ENCODE measurements at places on chromosomes 5 and 9. TPM values are rescaled to one million over a fixed set of nuclear protein-coding genes. Genes with fewer than 3 reads are reported as not detected.

GRCh38 chr5:10637944-10638343 lies 74.1 kb downstream of the ANKRD33B start:
- no peak for DNase-seq
- H3K4me1 ChIP-seq = peaks cover 10% of the 10 kb centered on the region
- H3K36me3 ChIP-seq = no peaks in the 10 kb centered on the region
- no peaks in the 10 kb centered on the region for H3K27me3 ChIP-seq

- H3K4me1 ChIP-seq = peaks cover 37% of the 10 kb centered on the region
- H3K36me3 ChIP-seq = peaks cover 30% of the 10 kb centered on the region
- H3K27me3 ChIP-seq = no peaks in the 10 kb centered on the region
- no peak overlapping the region for H3K27ac ChIP-seq
Measured at GRCh38 chr9:127805620-127806019, 2.9 kb downstream of the FPGS start.

GRCh38 chr5:102740515-102740914 lies 14.6 kb upstream of the PAM start:
- no peak overlapping the region for H3K4me3 ChIP-seq
- no peak for DNase-seq
- H3K36me3 ChIP-seq = no peaks in the 10 kb centered on the region
- no peaks in the 10 kb centered on the region for H3K27me3 ChIP-seq

The AGXT2 gene
- total RNA-seq = not detected

- H3K27ac ChIP-seq = no peak overlapping the region
- peaks cover 7% of the 10 kb centered on the region for H3K4me1 ChIP-seq
- H3K27me3 ChIP-seq = no peaks in the 10 kb centered on the region
- H3K4me3 ChIP-seq = no peak overlapping the region
- no peaks in the 10 kb centered on the region for H3K36me3 ChIP-seq
Measured at GRCh38 chr5:111775224-111775623, 18.2 kb upstream of the NREP start.

GRCh38 chr9:129570450-129571297 lies 50.2 kb downstream of the C9orf50 start:
- no peak overlapping the region for H3K4me3 ChIP-seq
- DNase-seq = no peak
- H3K4me1 ChIP-seq = peaks cover 38% of the 10 kb centered on the region
- H3K27ac ChIP-seq = peak overlapping the region; percentile 94
- no peaks in the 10 kb centered on the region for H3K36me3 ChIP-seq

- no peak overlapping the region for H3K27ac ChIP-seq
- H3K4me1 ChIP-seq = peaks cover 14% of the 10 kb centered on the region
- H3K27me3 ChIP-seq = no peaks in the 10 kb centered on the region
- no peak overlapping the region for H3K4me3 ChIP-seq
- no peaks in the 10 kb centered on the region for H3K36me3 ChIP-seq
Measured at GRCh38 chr5:96930058-96930457, 5.8 kb upstream of the LNPEP start.

GRCh38 chr5:149614034-149614907 lies 33.0 kb downstream of the ARHGEF37 start:
- no peaks in the 10 kb centered on the region for H3K27me3 ChIP-seq
- DNase-seq = no peak
- no peak overlapping the region for H3K4me3 ChIP-seq
- peaks cover 13% of the 10 kb centered on the region for H3K4me1 ChIP-seq
- peaks cover 20% of the 10 kb centered on the region for H3K36me3 ChIP-seq
- H3K27ac ChIP-seq = no peak overlapping the region

The NUDT12 gene
- 5.9 TPM for total RNA-seq
